ENCODE measurements at places on chromosomes 7 and 10.
A peak's percentile ranks its signal among the peaks of the same experiment; 100 is the strongest.

- no peak for DNase-seq
Measured at GRCh38 chr10:18290651-18291313, 150.6 kb downstream of the CACNB2 start.

DNA sequence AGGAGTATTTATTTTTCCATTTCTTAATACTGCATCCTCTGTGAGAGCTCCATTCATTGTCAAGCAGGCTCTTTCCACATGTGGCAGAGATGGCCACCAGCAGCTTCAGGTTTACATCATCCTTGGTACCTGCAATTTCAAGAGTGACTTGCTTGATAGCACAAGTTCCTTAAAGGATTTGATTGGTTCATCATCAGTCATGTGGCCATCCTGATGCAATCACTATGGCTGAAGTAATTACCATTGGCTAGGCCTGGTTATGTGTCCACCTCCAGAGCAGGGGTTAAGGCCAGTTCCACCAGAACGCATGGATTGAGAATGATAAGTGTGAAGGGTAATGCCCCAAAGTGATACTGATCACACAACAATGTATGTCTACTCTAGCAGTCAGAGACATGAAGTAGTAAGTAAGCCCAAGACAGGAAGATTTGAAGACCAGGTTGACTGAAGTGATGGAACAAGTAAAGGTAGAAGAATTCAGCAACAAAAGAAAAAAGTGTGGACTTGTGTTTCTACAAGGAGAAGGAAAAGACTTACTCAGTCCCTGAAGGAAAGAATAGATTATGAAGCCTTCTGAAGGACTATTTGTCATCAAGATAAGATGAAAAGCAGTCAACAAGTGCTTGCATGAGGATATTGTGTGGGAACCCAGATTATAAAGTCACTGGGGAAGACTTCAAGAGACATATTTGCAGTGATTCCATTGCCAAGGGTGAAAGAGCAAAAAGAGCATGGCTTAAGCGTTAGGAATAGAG lies 26.4 kb upstream of the PRKAR2B start:
- DNase-seq = no peak

DNA sequence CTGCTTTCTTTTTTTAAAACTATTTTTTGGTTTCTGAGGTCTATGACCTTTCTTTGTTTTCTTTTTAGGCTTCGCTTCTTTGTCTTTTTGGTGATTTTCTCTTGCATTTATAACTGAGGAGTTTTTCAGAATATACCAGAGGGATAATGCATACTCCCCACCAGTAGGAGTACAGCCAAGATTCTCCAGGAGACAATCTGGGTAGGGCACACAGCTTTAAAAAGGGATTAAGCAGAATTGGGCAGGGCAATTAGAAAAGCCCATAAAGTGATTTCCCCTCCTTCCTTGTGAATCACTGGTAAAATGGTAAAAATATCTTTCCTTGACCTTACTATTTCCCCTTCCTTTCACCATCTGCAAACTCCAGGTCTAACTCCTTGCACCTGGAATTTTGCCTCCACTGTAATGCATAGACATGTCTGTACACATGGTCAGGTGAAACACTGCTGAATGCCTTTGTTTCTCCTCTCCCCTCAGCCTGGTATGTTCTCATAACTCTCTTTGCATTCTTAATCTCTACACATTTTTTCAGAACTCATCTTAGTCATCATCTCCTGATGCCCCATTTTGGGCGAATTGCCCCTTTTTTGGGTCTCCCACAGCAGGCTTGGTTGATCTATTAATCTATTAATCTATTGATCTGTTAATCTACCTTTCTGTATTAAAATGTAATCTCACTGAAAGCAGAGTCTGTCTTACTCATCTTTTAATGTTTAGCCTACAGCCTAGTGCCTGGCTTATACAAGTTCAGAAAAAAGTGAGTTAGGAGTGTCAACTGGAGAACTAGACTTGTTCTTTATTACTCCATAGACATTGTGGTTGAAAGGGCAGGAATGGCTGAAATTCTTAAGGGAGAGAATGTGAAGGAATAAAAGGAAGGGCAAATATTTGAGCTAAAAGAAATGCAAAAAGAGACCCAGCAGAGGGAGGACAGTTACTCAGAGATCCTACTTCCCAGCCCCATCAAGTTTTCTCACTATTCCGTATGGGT lies 64.6 kb downstream of the MDFIC start:
- DNase-seq = no peak

DNA sequence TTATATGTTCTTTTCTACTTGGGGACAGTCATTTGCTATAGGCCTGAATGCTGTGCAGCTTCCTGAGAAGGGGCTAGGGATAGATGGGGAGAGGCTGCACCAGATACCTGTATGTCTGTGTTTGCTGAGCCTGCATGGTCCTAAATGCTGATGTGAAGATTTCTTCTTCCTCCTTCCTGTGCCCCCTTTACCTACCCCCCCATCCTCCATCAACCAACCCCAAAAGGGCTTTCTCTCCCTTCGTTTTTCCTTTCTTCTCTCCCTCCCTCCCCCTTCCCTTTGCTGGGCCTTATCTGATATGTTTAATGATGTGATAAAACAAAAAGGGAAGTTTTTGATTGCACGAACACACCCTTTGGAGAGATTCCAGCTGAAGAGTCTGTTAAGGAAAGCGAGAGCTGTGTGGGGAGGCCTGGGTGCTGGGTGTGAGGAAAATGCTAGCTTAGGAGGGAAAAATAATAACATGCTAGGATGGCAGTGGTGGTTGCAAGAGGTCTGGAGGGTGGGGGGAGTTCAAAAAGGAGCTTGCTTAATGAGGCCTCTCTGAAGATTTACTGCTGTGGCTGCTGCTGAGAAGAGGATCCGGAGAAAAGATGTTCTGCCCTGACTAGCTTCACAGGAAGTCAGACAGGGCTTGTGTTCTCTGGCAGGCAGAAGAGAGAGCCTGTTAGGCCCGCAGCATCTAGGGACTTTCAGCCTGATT lies 101.8 kb downstream of the SAMD9 start:
- DNase-seq = peak; percentile 68

DNA sequence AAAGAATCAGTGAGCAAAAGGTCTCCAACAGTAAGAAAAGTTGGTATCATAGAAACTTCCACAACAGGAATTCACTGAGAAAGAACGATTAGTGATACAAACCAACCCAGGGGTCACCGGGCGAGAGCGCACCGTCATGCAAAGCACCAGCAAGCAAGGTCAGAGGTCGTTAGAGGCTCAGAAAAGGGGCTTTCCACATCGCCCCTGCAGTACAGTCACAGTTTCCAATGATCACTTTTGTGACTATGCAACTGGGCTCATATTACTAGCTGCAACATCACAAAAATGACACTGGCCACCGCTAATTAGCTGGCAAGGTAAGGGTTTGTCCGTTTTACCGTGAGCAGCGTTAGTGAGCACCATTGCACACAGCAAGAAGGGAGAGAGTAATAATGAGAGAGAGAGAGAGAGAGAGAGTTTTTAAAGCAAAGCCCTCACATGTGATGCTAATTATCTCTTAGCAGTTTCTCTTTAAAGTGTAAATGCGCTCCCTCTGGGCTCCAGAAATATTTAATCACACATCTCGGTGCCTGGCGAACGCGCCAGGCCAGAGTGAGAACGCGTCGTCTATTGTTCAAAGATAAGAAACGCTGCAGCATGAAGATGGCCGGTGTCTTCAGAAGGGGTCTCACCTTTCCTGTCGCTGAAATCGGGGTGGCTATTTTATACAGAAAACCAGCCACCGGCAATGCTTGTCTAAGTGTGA lies 237.5 kb downstream of the DNAJB6 start:
- DNase-seq = no peak

- DNase-seq = no peak
Measured at GRCh38 chr10:118249714-118250113, 92.4 kb downstream of the FAM204A start.

DNA sequence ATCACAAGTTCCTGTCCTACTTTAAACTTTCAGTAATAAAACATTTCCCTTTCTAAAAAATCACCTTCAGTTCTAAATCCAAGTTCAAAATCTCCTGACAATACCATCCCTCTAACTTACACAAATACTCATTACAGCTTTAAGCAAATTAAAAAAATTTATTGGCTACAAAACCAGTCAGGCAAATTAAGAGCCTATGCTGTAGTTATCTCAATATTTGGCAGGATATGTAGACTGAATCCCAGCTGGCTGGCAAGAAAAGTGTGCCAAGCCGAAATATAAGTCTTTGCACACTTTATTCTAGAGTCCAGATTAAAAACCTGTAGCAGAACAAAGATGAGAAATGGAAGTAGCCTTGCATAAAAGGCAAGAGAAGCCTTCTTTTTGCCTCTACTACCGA lies 9.5 kb downstream of the WAPL start:
- no peak for DNase-seq

GRCh38 chr10:108904163-108904838 lies 1019.0 kb downstream of the XPNPEP1 start:
- DNase-seq = no peak

DNA sequence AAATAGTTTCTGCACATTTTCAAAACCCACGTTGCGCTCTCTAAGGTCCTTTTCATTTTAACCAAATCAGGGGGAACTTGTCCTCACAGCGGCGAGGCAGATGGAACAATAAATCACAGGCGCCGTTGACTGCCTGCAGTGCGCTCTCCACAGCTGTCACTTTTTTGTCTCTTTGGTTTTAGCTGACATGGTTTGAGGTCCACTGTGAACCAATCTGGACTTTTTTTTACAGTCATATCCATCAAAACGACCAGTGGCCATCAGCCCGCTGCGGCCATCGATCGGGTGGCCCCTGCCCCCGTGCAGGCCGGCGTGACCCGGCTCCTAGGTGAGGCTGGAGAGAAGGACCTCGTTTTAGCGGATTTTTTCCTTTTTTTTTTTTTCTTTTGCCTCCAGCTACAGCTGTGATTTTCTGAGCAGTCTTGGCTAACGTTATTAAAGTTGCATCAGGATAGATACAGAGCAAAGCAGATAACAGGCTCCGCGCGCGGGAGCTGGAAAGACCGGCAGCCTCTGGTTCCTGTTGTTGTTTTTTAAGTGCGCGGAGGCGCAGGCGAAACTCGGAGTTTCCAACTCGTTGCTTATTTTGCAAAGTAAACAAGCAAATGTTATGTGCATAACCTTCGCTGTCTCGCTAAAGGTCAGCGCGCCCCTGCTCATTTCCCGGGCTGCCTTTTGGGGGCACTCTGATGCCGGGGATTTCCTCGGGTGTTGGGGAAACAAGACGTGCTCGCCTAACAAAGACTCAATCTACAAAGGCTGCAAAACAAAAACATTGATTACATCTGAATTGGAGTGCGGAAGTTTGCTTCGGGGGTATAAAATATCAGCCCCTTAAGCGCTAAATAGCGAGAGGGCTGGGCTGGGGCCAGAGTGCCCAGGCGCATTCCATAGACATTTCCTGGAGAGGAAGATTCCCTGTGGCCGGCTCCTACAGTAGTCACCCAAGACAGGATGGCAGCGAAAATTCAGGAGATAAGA lies 414.8 kb upstream of the MKI67 start:
- DNase-seq = no peak

- DNase-seq = no peak
Measured at GRCh38 chr7:140367528-140367927, 30.8 kb downstream of the SLC37A3 start.

DNA sequence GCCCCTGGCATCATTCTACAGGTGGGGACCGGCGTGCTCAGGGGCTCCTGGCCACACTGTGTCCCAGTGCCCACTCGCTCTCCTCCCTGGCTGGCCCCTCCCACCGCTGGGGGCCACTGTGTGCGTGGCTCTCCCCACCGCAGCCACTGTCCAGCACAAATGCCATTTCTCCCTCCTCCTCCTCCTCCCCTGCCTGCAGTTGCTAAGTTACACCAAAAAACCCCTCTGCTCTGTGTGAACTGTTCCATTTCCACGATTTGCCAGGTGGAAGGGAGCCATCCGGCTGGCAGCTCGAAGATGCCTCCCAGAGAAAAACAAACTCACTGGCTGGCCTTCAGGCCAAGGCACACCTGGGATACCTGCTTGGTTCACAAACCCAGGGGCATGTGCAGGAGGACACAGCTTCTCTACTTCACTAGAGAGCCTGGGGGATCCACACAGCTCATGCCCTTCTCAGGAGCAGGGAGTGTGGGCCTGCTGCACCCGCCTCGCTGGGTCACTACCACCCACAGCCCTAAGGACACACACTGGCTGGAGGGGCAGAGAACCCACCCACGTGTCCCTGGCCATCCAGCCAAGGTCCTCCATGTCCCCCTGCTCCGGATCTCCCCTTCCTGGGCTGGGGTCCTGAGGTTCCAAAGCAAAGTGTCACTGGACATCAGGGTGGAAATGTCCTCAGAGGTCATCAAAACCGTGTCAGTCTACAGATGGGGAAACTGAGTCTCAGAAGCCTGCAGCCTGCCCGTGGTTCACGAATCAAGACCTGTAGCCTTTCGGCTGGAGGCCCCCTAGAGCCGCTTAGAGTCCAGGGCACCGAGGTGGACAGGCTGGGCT lies 1.7 kb downstream of the RASGEF1A start:
- DNase-seq = no peak

DNA sequence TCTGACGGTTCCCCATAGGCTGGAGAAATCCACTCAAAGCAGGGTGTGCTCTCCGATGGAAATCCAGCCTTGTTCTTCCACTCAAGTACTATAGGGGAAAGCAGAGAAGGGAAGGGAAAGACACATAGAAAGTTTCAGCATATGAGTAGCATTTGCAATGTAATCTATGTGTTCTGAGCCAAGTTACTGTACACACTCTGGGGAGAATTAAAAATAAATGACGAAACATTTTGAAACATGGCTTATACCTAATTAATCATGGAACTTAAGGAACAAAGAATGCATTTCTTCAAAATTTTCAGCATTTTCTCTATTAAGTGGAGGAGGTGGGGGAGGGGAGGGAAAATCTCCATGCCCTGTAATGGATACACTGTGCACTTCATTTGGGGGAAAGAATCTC lies 198.1 kb upstream of the HABP2 start:
- no peak for DNase-seq

GRCh38 chr10:4138146-4138721 lies 353.2 kb upstream of the KLF6 start:
- no peak for DNase-seq

GRCh38 chr7:138125598-138126111 lies 49.4 kb downstream of the AKR1D1 start:
- no peak for DNase-seq

GRCh38 chr10:86498598-86498997 lies 23.0 kb downstream of the WAPL start:
- DNase-seq = no peak

GRCh38 chr10:35451151-35452016 lies 115.1 kb downstream of the CCNY start:
- no peak for DNase-seq

DNA sequence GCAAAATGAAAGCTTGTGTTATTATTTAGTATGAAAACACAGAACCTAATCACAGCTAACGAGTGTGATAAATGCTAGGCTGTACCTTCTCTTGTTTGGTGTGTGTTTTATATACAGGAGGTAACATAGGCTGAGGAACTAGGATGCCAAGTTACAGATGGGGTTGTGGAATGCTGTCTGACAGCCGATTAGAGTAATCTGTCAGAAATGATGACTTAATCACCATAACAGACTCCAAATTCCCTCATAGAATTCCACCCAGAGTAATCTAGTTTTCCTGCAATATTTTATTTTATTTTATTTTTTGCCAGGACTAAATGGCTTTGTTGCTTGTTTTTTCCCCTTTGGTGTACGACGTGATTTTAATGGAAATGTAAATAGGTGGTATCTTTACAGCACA lies 221.2 kb downstream of the CELF2 start:
- DNase-seq = no peak
